ENCODE measurements at places on chromosomes 3 and 15.

DNA sequence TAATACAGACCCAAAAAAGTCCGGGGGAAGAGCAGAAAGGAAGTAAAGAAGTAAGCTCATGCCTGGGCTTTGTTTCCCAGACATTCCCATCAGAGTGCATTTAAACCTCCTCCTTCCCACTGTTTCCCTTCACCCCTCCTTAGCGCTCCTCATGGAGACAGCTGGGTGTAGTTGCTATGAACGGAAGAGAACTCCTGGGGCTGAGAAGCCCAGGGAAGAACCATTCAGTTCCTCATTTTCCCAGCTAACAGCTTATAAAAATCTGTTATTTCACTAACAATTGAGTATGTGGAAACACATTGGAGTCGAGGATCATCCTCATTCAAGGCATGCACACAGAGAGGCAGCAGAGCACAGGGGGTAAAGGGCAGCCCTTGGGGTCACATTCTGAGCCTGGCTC lies 299.3 kb downstream of the SHQ1 start:
- DNase-seq = no peak

DNA sequence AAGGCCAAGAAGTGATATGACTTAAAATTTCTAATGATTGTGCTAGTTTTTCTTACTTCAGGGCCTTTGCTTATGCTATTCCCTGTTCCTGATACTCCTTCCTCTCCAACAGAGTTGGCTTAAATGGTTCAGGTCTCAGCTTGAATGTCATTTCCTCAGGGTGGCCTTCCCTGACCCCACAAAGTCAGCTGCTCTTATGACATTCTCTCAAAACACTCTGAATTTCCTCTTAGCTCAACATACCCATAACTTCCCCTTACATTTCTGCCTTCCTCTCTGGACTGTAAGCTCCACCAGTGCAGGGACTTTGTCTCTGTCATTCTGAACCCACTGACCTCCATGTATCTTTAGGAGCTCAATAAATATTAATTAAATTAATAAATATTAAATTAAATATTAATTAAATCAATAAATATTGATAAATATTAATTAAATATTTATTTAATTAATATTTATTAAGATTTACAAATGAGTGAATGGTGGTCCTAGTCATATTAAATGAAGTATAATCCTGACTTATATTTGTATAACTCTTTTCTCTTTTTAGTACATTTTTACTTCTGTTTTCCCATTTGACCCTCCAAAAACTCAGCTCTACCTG lies 17.9 kb upstream of the TMCC1 start:
- no peak for DNase-seq

GRCh38 chr3:194928831-194929577 lies 243.3 kb downstream of the FAM43A start:
- DNase-seq = no peak

DNA sequence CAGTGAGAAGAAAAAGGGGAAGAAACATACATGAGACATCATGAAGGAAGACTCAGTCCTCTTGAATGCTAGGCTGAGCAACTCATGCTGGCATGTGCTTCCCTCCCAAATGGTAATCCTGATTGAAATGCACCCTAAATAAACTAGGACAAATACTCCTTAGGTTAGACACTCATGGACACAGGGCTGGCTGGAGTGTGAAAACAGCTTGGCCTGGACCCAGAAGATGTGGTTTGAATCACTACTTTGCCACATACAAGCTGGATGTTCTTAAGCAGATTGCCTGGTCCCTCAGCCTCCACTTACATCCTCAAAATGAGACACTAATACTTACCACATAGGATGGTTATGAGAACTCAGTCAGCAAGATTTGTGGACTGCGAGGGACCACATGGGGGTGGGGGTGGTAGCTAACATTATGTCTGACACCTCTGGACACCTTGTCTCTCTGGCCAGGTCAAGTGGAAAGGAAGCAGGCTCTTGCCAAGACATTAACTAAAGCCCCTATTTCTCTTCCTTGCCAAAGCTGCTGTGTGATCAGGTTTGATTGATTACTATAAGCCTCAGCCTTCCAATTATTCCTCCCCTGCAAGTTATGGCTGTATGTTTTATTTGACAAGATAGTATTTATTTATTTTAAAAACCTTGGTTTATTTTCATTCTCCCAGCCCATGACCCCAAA lies 138.9 kb upstream of the SLC7A14 start:
- no peak for DNase-seq

DNA sequence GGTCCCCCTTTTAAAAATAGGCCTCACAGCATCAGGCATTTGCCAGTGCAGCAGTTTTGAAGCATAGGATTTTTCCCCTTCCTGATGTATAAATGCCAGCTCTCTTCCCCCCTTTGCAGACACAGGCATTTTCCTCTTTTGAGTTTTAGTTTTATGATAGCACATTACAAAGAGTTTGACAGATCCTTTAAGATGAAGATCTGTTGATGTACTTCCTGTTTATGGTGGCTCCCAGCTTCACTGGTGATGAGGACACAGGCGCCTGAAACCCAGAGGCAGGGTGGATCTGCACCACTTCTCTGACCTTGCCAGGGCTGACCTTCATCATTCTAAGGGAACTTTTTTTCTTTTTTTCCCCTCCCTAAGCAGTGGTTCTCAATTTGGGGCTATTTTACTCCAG lies 243.4 kb downstream of the PTPRG start:
- no peak for DNase-seq
